ENCODE measurements at places on chromosomes 5 and 9.

GRCh38 chr9:5510360-5510931 is at the start of gene PDCD1LG2:
Gene PDCD1LG2 (plus strand): TSS chr9:5510531. CDS start chr9:5522547, 12,016 bp downstream.
- no peak for DNase-seq

GRCh38 chr9:69574057-69574456 is 98.1 kb downstream of the APBA1 start:
- no peak for DNase-seq

- DNase-seq, result peak; percentile 43
Observed at GRCh38 chr5:126354012-126354857, 69.0 kb upstream of the GRAMD2B start.

GRCh38 chr5:8905021-8905420 is 640.9 kb downstream of the SEMA5A start:
- DNase-seq, result no peak

- no peak for DNase-seq
Observed at GRCh38 chr5:65808251-65808741, 86.3 kb downstream of the NLN start.

GRCh38 chr9:124354346-124355038 is 60.8 kb downstream of the PSMB7 start:
- no peak for DNase-seq

DNA sequence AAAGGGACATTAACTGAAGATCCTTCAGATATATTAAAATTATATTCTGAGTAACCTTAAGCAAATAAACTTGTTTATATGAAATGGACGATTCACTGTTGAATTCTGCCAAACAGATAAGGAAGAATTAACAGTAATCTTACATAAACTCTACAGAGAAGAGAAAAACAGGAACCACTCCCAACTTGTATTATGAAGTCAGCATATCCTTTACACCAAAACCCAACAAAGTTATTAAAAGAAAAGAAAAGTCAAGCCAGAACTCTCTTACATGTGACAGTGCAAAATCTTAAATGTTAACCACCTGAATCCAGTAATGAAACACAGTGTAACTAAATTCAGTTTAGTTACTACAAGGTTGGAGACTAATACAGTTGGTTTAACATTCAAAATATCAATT is 185.8 kb downstream of the DEPDC1B start:
- no peak for DNase-seq

GRCh38 chr9:97373331-97373730 is 38.6 kb upstream of the TDRD7 start:
- DNase-seq, result no peak

- DNase-seq, result no peak
Observed at GRCh38 chr5:115458003-115458409, 86.6 kb downstream of the FEM1C start.

- DNase-seq, result peak; percentile 64
Observed at GRCh38 chr5:165497707-165498106, 1992.3 kb downstream of the MAT2B start.

DNA sequence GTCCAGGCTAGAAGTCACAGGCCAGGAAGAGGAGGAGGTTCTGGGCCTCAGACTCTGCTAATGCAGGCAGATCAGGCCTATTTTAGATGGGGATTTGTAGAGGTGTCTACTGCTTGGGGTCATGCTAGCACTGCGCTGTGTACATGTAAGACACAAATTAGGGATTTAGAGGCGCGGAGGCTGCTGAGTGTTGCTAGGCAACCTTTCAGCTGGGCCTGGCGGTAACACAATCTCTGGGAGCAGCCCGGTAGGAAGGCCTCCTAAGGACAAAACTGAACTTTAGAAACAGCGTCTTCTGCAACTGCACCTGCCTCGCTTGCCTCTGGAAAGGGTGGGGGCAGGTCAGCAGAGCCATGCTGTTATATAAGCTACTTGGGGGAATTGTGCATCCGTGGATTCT is 147.9 kb downstream of the MACROH2A1 start:
- DNase-seq, result no peak

GRCh38 chr5:2603272-2603575 is 148.3 kb downstream of the IRX2 start:
- DNase-seq, result no peak

GRCh38 chr5:138949988-138950387 is 74.9 kb upstream of the LRRTM2 start:
- DNase-seq, result no peak

DNA sequence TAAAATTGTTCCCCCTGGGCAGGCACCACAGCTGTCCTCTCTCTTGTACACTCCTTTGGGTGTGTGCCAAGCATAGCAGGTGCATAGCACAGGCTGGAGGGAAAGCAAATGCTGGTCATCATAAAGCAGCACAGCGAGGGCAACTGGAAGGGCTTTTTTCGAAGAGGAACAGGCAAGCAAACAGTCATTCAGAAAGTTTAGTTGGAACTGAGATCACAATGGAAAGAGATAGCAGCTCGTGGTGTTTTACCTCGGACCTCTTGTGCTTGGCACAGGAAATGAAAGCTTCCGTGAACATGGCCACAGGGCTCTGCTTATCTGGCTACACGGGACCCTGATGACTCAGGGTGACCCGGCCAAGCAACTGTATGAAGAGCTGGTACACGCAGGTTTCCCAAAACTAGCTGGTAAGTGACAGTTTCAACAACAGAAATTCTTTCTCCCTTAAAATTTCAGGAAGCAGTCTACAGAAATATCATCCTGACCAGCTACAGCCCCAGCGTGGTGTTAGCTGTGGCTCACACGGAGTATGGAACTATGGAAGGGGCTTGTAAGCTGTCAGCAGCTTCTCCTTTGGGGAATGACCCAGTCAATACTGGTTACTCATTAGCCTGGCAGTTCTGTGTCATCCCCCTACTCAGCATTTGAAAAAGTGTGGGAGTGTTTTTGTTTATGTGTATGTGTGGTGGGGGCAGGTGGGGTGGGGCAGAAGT is 48.1 kb downstream of the POC5 start:
- DNase-seq, result peak; percentile 40

GRCh38 chr9:19479874-19480273 is 71.1 kb downstream of the ACER2 start:
- DNase-seq, result no peak

- DNase-seq, result no peak
Observed at GRCh38 chr9:25813478-25813877, 135.2 kb upstream of the TUSC1 start.

DNA sequence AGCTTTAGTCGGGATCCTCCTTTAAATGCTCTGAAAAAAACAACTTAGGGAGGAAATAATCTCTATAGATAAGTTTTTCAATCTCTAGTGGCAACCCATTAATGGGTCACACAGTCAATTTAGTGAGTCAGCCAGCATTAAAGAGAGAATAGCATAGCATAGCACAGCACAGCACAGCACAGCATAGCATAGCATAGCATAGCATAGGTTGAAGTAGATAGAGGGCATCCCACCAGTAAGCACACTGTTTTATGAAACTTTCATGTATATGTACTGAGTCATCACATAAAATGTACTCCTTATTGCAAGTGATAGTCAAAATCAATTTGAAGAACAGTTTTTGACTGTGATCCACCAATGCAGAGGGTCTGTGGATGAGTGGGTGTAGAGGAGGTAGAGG is 522.9 kb downstream of the CCDC171 start:
- no peak for DNase-seq

GRCh38 chr9:70044490-70045307 is 1.1 kb downstream of the MAMDC2 start:
- peak; percentile 15 for DNase-seq

DNA sequence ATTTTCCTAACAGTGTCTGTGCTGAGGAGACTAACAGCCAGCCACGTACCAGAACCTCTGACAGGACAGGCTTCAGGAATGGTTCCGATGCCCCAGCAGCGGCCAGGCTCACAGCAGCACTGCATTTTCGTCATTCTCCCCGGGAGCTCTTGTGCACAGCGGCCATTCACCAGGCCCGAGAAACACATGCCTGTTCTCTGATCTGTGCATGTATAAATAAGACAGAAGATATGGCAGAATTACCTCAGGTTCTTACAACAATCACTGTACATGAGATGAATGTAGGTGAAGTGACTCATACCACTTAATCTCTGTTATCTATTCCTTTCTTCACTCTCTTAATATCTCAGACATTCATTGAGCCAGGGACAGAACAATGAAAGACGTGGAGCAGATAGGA is 143.0 kb downstream of the FBN2 start:
- DNase-seq, result no peak

DNA sequence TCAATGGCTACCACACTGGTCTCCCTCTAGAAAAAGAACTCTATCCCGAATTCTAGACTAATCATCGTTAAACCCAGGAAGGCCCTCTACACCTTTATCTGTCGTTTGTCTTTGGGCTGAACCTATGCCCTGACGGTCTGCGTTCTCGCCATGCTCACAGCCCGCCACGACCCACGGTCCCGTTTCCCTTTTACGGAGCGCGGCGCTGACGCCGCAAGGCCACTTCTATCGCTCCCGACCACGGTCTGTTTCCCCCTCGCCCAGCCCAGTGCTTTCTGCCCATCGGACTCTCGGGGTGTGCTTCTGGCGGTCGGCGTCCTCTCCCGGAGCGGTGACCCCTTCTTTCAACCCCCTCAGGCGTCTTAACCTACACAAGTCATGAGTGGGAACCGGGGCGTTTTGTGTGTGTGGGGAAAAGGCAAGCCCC is 974 bp downstream of the C9orf40 start:
- peak; percentile 11 for DNase-seq

- no peak for DNase-seq
Observed at GRCh38 chr5:179245031-179245430, 100.2 kb downstream of the ADAMTS2 start.

- no peak for DNase-seq
Observed at GRCh38 chr5:145858959-145859358, 13.9 kb downstream of the GRXCR2 start.

GRCh38 chr9:7148243-7148765 is 390.5 kb downstream of the KDM4C start:
- no peak for DNase-seq

GRCh38 chr9:83410701-83411100 is 127.5 kb downstream of the FRMD3 start:
- DNase-seq, result no peak

- no peak for DNase-seq
Observed at GRCh38 chr5:123285122-123286023, 137.8 kb downstream of the CEP120 start.

GRCh38 chr5:174359071-174359470 is 313.6 kb downstream of the NSG2 start:
- no peak for DNase-seq

All from A549 (cell line).